ENCODE measurements at places on chromosomes 6 and 20.

GRCh38 chr6:128365520-128366160 is 154.8 kb downstream of the PTPRK start:
- DNase-seq: no peak

DNA sequence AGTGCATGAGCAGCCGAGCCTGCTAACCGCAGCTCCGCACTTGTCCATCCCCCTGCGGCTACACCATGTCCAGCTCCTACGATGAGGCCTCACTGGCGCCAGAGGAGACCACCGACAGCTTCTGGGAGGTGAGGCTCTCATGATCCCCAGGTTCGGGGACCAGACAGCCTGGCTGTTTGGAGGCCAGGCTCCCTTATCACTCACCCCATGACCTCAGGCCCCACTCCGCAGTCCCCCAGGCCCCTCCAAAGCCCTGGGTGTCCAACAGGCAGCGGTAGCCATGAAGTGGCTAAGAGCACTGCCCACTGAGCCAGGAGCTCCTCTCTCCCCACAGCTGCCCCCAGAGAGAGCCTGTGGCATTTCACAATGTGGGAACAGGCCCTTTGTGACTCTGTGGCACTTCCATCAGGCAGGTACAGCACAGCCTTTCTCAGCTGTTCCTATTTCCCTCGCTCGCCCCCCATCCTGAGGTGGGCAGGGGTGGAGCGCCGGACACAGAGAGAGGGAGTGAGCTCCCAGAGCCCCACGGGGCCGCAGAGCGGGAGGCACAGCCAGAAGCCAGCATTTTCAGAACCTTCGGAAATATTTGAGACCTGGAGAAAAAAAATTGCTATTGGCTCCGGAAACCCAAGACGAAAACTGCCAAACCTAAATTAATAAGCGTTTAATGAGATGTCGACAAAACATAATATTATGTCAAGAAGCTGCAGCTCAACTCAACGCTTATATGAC is 29.7 kb downstream of the SPDEF start:
- no peak for DNase-seq

- DNase-seq: peak; percentile 36
Observed at GRCh38 chr6:136582711-136583471, 32.7 kb upstream of the MAP7 start.

- DNase-seq: no peak
Observed at GRCh38 chr6:87151471-87151780, 3.9 kb upstream of the ZNF292 start.

DNA sequence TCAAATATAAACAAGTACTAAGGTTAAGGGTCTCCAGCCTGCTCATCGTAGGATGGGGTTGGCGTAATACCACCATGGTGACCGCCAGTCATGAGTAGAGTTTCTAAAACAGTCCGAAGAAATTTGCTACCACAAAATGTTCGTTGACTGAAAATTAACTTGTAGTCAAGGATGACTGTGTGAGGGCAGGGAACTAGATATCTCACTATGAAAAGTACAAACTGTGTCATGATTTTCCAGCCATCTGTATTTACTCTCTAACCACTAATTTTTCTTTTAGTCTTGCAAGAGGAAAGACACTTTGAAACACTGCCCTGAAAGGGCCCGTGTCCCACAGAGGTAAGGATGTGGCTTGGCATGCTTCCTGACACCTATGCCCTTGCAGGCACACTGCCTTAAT is 99.7 kb downstream of the IRF4 start:
- DNase-seq: no peak

DNA sequence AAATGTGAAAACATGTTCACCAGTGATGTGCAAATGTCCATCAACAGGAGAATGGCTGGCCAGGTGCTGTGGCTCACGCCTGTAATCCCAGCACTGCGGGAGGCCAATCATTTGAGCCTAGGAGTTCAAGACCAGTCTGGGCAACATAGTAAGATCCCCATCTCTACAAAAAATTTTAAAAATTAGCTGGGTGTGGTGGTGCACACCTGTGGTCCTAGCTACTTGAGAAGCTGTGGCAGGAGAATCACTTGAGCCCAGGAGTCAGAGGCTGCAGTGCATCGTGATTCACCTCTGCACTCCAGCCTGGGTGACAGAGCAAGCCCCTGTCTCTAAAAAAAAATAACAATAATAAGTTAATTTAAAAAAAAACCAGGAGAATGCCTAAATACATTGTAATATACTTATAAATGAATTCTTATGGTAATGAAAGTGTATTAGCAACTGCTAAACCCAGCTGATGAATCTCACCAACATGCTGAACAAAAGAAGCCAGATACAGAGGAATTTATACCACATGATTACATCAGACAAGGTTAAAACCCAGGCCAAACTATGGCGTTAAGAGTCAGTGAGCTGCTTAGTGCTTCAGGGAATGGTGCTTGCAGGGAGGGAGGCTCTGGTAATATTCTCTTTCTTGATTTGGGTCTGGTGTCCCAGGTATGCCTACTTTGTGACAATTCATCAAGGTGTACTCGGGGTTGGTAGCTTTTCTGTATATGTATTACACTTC is 36.4 kb downstream of the RPP40 start:
- DNase-seq: no peak

DNA sequence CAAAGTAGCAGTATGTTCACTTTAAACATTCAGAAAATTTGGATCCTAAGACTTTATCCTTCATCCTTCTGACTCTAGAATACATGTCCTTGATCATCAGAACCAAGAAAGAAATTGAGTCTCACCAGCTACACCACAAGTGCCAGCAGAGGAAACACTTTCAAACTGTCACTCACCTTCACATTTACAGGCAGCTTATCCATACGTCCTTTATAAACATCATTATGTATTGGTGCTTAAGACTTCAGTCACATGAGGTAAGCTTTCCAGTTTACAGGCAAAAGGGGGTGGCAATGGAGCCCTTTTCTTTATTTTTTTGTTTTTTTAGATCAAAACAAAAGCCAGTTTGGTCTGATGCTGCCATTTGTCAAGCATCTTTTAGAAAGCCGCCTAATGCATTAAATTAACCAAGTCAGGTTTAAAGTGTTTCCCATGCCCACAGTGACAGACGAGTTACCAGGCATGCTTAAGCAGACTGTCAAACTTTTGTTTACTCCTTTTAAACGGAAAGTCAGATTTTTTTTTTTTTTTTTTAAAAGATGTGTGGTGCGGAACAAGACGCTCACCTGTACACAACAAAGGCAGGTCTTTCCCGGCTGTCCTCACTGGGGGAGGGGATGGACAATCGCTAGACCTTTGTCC is 952 bp upstream of the BRPF3 start:
- no peak for DNase-seq

GRCh38 chr6:429515-430121 is 38.1 kb downstream of the IRF4 start:
- no peak for DNase-seq

DNA sequence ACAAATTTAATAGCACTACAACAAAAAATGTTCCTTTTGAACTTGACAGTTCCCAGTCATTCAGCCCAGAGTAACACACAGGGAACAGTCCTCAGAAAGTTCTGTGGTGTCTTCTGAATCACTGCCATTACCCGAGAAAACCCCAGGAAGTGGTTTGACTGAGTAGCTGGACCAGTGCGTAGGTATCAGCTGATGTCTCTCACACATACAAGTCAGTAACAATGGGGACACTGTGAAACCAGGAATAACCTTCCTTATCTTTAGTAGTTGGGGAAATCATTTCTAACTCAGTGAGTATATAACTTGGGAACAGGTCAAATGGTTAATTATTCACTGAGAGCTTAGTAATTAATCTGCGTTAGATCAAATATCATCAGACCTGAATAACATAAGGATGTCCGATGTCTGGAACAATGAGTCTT is 73.1 kb downstream of the HIVEP2 start:
- DNase-seq: peak; percentile 82

DNA sequence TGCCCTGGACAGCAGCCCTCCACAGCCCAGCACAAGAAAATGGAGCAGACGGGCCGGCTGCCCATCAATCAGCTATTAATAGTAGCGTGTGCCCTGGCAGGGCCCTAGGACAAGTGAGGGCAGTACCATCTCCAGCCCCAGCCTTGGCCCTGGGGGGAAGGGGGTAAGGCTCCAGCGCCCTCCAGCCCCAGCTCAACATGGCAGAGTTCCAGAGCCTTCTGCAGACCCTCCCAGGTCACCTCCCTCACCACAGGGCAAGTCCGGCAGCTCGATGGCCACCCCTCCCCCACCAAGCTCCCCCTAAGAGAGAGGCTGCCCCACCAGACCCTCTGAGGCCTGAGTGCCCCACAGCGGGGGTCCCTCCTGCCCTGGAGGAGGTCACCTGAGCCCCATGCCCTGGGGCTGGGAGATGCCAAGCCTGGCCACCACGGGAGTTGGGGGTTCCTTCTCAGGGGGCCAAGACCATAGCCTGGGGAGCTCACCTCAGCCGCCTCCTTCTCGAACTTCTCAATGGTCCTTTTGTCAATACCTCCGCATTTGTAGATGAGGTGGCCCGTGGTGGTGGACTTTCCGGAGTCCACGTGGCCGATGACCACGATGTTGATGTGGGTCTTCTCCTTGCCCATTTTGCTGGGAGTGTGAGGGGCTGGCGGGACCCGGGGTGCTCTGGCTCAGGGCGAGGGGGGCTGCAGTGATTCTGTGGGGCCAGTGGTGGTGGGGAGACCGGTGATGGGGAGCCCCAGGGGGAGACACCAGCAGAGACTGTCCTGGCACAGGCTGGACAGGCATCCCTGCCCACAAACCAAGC is 1.5 kb downstream of the EEF1A2 start:
- DNase-seq: no peak

DNA sequence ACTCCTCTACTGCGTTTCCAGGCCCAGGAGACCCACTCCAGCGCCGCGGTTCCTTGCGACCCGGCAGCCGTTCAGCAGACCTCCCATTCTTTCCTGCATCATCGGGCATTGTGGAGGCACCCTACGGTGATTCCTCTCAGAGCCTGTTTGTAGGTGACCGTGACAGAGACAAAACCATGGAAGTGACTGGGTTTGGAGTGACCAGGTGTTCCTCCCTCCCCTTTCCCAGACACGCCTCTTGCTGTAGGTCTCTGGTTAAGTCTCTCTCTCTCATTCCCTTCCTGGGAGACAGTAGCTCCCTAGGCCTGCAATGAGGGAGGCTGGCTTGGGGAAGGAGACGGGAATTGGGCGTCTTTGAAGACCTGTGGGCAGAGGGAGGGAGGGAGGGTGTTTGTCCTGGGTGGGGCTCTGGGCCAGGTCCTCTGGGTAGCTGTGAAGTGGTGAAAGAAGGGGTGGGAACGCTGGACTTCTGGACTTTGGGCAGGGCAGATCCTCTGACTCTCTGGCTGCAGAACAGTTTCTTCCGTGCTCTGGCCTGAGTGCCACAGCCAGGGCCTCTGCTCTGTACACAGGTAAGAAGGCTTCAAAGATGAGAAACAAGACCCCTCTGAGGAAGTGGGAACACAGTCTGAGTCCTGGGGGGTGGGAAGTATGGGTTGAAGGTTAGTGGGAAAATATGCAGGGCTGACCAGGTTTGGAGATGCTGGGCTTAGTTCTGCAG is 763 bp downstream of the KLC4 start:
- no peak for DNase-seq

- no peak for DNase-seq
Observed at GRCh38 chr6:9745966-9746365, 668.9 kb downstream of the TFAP2A start.

DNA sequence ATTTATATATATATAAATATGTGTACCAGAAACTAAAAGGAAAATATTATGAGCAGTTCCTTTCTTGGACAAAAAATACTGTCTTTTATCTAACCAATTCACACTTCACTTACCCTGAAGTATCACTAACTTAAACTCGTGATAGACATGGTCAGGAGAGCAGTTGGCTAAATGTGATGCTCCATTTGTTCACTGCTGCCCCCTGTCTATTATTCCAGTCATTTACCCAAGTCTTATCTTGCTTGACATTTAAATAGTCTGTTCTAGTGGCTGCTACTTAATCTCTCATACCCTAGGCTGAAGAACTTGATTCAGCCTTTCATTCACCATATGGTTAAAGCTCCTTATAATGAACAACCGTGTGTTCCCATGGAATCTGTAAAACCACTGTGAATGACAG is 789.6 kb upstream of the EYS start:
- no peak for DNase-seq

GRCh38 chr6:81727876-81728517 is 24.5 kb downstream of the TENT5A start:
- no peak for DNase-seq

DNA sequence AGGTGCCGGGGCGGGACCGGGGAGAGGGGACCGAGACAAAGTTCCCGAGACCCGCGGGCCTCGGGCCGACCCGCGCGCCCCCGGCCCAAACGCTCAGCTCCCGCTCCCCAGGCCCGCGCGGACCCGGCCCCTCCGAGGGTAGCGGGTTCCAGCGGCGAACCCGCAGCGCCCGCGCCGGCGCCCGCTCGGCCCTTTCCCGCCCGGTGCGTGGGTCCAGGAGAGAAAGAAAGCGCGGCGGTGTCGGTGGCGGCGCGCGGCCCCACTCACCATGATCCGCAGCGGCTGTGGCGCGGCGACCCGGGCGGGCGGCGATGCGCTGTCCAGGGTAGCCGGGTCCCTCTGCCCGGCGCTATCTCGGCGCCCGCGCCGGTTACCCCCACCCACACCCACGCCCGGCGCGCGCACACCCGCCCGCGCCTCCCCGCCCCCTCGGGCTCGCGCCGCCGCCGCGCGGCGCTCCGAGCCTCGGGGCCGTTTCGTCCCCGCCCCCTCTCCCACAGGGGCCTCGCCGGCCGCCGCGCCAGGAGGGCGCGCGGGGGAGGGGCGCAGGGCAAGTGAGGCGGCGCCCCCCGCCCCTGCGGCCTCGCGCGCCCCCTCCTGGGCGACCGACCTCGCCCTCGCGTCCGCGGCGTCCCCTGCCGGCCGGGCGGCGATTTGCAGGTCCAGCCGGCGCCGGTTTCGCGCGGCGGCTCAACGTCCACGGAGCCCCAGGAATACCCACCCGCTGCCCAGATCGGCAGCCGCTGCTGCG is at the start of gene ELOVL2:
Gene ELOVL2 (minus strand): TSS at position 345 of the 751 bp plus-strand sequence. CDS start 75 bp downstream, at position 270.
- DNase-seq: no peak

- DNase-seq: no peak
Observed at GRCh38 chr20:48538058-48538825, 289.6 kb downstream of the PREX1 start.

DNA sequence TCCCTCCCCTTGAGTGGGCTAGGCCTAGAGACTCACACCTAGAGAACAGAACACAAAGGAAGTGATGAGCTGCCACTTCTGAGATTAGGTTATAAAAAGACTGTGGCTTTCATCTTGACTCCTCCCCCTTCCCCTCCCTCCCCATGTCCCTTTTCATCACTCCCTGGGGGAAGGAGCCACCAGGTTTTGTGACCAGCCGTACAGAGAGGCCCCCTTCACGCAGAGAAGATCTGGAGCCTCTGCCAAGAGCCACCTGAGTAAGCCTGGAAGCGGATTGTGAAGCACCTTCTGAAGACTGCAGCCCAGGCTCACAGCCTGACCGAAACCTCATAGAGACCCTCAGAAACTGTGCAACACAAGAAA is 118.4 kb upstream of the NXT1 start:
- no peak for DNase-seq

- DNase-seq: peak; percentile 83
Observed at GRCh38 chr6:136403110-136403980, 113.7 kb upstream of the BCLAF1 start.

GRCh38 chr6:108243836-108244235 is 17.0 kb downstream of the SNX3 start:
- DNase-seq: no peak

GRCh38 chr6:40395066-40395697 is 192.0 kb downstream of the LRFN2 start:
- no peak for DNase-seq

GRCh38 chr6:170082067-170082466 is 208.8 kb downstream of the DLL1 start:
- DNase-seq: no peak

GRCh38 chr20:35992713-35993335 is 24.4 kb downstream of the CNBD2 start:
- DNase-seq: peak; percentile 70

GRCh38 chr6:33597551-33598322 is 17.7 kb upstream of the BAK1 start:
- DNase-seq: no peak

GRCh38 chr6:170034294-170034693 is 256.6 kb downstream of the DLL1 start:
- DNase-seq: no peak
